ENCODE measurements at places on chromosomes 2 and 18. TPM values are rescaled to one million over a fixed set of nuclear protein-coding genes. Genes with fewer than 3 reads are reported as not detected.

The SERPINB11 gene
- not detected for total RNA-seq

DNA sequence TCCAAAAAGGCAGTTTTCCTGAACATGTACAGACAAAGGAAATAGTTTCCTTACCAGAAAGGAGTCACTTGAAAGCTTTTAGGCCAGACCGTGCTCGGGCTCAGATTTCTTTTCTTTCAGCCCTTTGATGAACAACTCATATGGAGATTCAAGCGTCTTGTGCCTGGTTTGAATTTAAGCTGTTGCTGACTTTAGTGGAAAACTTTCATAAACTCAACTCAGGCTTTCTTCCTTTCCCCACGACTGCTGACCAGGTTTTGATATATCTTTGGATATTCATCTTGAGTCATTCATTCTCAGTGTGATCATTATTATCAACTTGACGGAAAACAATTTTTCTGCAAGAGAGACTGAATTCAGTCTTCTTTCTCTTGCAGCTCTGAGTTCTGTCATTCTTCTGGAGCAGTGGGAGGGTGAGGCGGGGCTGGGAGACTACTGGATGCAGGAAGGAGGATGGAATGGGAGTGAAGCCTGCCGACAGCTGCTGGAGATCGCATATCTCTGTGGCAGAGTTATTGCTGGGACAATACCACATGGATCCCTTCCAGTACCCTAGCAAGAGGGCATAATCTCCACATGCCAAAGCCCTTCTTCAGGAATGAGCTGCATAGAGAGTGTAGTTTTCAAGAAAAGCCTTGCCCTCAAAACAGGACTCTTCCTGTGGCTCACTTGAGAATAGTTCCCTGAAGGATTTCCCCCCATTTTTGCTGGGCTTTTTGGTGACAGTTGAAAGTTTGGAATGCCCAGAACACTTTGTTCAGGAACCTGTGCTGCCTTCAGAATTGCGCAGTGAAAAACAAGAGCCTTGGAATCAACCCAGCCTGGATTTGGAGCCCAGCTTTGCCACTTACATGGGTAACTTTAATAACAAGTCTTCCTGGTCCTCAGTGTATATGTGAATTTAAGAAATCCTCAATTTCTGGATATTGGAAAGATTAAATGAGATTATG is 364.4 kb downstream of the ZNF521 start:
- no peak overlapping the region for H3K4me3 ChIP-seq
- DNase-seq: peak; percentile 34
- H3K27ac ChIP-seq: peak overlapping the region; percentile 19
- H3K4me1 ChIP-seq: peaks cover 15% of the 10 kb centered on the region
- no peaks in the 10 kb centered on the region for H3K27me3 ChIP-seq

DNA sequence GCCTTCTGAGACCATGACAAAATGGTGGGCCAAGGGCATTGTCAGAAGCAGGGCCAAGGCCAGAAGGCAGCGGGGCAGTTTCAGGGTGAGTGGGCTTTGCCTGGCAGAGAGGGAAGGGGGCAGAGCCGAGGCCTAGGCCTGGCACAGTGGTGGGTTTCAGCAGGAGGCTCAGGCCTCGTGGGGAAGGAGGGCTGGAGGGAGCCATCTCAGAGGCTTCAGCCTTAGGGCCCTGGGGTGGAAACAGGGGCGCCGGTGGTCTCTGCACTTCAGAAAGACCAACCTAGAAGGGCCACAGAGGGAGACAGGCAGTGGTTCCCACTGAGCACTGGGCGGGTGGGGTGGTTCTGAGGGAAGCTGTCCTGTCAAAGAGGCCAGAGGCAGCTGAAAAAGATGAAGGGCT is 58.0 kb upstream of the SMAD7 start:
- no peak overlapping the region for H3K27ac ChIP-seq
- no peak for DNase-seq
- H3K36me3 ChIP-seq: no peaks in the 10 kb centered on the region
- H3K4me1 ChIP-seq: no peaks in the 10 kb centered on the region

DNA sequence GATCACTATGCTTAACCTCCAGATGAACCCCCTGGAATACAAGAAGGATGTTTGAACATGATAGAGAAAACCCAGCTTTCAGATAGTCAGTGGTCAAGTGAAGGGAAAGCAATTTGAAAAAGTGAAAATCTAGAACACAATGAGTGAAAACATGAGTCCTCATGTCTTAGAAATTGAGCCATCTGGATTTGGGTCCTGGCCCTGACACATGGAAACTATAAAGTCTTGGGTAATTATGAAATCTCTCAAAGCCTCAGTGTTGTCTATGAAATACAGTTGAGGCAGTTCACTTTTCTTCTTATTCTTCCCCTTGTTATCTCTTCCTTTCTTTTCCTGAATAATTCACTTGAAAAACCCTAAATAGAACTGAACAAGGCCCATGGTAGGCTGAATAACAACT is 120.6 kb downstream of the EN1 start:
- no peak for DNase-seq
- H3K4me1 ChIP-seq: no peaks in the 10 kb centered on the region
- H3K27me3 ChIP-seq: no peaks in the 10 kb centered on the region
- H3K4me3 ChIP-seq: no peak overlapping the region
- no peaks in the 10 kb centered on the region for H3K36me3 ChIP-seq

The GPR155 gene
- total RNA-seq: 43.1 TPM

DNA sequence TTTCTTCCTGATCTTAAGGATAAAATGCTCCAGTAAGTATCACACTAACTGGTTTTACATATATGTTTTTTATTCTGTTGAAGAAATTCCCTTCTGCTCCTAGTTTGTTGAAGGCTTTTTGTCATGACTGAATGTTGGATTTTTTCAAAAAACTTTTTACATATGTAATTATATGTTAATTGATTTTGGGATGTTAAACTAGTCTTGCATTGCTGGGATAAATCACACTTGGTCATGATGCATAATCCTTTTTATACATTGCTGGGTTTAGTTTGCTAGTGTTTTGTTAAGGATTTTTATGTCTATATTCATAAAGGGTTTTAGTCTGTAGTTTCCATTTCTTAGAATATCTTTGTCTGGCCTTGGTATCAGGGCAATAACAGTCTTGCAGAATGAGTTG is 65.6 kb upstream of the TXNDC2 start:
- H3K4me3 ChIP-seq: no peak overlapping the region
- peaks cover 17% of the 10 kb centered on the region for H3K4me1 ChIP-seq
- no peak overlapping the region for H3K27ac ChIP-seq

DNA sequence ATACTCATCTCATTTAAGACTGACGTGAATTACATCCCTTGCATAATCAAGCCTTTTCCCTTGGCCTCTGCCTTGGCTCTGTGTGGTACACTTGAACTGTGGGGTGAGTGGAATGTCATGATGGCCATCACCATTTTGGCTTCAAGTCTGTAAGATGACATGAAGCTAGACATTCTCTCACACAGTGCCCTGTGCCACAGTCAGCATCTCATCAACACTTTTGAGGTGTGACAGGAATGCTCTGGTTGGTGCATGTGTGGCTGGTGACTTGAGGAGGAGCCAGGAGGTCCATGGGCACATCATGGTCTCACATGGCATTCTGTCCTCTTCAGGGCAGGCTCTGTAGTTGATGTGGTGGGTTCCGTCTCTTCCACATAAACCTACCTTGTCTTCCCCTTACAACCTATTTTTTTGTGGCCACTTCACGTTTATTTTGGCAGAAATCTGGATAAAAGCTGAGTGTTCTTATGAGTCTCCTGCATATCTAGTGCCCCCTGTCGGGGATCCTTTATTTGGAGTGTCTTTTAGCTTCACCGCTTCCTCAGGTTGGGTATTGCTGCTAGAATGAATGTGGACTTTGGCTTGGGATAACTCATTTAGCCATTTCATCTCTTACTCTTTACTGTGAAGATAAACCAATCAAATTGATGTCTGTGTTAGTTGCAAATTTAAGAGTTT is 28.1 kb downstream of the MAP4K4 start:
- no peaks in the 10 kb centered on the region for H3K27me3 ChIP-seq
- no peak overlapping the region for H3K27ac ChIP-seq
- DNase-seq: no peak
- no peak overlapping the region for H3K4me3 ChIP-seq
- H3K36me3 ChIP-seq: no peaks in the 10 kb centered on the region
